Tongue (tissue), 3 donors: ENCODE measurements at places on chromosomes 6 and 20.

DNA sequence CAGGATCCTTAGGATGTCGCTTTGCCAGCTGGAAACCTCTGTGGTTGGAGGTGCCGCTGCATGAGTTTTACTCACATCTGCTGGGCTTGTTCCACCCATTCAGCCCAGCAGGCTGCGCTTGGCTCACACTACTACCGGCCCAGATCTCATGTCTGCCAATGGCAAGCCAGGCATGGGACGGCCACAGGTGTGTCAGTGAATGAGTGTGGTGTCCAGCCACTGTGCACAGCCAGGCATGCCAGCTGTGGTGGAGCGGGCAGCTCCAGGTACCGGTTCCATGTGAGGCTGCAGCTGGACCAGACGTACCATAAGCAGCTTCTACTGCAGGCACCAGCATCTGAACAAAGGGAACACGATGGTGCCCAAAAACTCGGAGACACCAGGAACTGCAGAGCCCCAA, 33.1 kb upstream of the ASF1A start:
- no peak for DNase-seq

DNA sequence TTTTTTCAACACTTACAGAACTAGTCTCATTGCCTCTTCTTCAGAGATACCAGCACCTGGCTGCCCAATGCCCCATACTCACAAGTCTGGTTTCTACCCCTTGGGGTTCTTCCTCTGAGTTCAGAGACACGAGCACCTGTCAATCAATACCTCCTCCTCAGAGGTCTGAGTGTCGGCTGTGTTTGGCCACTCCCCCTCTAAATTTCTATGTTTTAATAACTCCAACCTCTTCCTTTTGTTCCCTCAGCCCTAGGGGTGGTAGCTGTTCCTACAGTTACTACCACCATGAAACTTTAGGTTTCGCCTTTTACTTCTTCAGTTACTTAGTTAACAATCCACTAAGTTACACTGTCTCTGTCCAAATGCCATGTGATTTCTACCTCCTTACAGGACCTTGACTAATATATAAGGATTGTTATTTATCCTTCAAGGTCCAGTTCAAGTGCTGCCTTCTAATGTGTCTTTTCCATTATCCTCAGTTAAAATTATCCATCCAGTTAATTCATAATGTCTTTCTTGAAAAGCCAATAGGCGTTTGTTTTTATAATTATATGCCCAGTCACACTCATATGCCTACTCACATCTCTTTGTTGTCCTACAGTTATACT, 14.6 kb upstream of the PHF20 start:
- DNase-seq: no peak

- peak; percentile 41 for DNase-seq
These were observed 35.9 kb downstream of the MOXD1 start for GRCh38 chr6:132365281-132365907.

GRCh38 chr6:84333842-84334241, 106.4 kb upstream of the CEP162 start:
- DNase-seq: peak; percentile 8

DNA sequence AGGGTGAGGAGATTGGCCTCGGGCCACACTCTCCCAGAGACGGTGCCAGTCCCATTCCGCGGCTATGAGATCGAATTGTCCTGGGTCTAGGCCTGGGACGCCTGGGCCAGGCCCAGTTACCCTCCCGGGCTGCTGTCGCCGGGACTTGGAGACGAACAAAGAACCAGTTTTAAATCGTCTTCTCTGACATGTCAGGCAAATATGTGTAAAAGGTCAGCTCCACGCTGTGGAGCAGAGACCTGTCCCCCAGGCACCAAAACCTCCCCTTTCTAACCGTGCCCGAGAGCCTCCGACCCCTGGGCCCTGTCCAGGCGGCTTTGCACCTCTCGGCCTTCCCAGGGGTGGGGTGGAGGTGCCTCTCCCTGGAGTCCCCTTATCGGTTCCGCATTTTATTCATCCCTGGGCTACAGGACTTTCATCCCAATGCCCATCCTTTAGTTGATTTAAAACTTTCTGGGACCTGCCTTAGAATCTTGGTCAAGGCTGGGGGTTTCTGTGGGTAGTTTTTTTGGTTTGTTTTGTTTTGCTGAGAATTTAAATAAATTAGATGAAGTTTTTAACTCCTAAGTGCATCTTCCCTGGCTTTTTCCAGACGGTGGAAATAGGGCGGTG, 5.8 kb upstream of the TFAP2A start:
- DNase-seq: no peak
